ENCODE measurements at places on chromosomes 4 and X.

DNA sequence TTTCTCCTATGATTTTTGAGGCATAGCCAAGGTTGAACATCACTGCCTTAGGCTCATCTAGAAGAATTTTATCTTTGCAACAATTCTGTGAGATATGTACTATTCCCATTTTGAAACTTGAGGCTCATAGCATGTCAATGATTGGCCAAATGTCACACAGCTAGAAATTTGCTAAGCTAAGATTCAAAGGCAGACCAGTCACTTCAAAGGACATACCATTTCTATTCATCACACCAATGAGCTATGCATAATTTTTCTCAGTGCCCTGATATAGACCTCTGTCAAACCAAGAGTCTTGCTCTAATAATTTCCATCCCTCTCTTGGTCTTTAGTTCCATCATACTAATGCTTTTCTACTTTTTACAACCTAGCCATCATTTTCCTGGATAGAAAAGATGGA is 27.6 kb upstream of the SERTM2 start:
- DNase-seq: no peak

DNA sequence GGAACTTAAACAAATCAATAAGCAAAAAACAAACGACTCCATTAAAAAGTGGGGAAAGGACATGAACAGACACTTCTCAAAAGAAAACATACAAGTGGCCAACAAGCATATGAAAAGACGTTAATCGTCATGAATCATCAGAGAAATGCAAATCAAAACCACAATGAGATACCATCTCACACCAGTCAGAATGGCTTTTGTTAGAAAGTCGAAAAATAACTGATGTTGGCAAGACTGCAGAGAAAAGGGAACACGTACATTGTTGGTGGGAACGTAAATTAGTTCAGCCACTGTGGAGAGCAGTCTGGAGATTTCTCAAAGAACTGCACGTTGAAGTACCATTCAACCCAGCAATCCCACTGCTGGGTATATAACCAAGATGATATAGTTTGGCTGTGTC is 23.7 kb downstream of the NEUROG2 start:
- DNase-seq: no peak

DNA sequence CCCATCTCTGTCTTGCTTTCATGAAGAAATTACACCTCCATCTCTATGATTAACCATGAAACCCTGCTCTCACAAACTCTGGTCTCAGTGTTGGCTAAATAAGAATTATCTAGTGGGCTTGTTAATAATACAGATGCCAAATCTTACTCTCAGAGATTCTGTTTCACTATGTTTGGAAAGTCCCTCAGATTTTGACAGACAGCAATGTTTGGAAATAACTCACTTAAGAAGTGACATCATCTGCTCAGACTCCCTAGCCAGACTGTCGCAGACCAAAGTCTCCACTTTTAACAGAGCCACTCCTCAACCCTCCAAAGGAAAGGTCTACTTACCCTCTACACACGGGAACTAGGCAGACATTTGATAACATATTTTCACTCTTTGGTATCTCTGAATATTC is 328.5 kb upstream of the FGF16 start:
- no peak for DNase-seq

DNA sequence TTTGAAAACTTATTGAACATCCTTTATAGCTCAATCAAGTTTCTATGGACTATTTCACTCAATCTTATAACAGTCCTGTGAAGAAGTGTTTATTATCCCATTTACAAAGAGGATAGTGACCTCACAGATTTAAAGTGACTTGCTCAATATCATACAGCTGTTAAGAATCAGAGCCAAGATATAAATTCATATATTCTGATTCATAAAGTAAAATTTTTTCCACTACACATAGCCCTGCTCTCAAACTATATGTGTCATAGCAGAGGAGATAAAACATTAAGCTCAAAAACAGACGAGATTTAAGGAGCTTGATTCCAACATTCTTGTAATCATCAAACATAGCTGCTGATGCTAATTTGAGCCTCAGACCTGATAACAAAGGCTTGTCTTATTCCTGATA is 226.8 kb downstream of the CAMK2D start:
- no peak for DNase-seq

- DNase-seq: no peak
These were observed 20.3 kb upstream of the VEGFD start for GRCh38 chrX:15404401-15405096.

DNA sequence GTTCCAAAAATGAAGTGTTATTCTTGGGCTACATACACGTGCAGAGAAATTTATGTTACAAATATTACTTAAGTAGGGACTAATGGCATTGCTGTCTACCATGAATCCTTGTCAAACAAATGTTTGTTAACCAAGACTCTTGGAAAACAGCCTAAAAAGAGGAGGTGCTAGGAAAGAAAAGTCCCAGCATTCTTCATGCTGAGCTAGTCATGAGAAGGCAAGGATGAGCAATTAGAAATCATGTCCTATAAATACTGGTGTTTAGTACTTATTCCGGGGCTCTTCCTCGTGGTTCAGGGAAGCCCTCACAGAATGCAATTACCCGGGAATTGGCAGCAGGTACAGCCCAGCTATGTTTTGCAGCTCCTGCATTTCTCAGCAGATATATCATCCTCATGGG is 378.1 kb upstream of the FTHL17 start:
- DNase-seq: no peak

DNA sequence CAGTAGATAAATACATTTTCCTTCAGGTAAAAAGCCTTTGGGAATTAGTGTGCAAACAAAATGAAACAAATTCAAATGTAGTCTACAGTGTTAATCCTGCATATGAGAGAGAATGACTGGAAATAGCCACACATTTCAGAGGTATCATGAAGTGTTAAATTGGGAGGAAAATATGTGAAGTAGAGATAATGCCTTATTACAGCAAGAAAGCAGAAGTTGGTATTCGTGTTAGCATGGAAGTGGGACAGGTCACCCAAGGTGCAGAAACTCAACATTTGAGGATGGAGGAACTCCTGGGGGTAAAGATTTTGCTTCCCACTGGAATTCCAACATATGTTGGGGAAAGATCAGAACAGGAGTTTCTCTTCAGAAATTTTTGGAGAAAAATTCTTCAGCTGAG is 51.3 kb downstream of the EMCN start:
- no peak for DNase-seq

GRCh38 chr4:45778514-45778913 is 345.3 kb downstream of the GABRG1 start:
- DNase-seq: no peak

GRCh38 chrX:9189286-9189685 is 155.4 kb upstream of the FAM9B start:
- no peak for DNase-seq

DNA sequence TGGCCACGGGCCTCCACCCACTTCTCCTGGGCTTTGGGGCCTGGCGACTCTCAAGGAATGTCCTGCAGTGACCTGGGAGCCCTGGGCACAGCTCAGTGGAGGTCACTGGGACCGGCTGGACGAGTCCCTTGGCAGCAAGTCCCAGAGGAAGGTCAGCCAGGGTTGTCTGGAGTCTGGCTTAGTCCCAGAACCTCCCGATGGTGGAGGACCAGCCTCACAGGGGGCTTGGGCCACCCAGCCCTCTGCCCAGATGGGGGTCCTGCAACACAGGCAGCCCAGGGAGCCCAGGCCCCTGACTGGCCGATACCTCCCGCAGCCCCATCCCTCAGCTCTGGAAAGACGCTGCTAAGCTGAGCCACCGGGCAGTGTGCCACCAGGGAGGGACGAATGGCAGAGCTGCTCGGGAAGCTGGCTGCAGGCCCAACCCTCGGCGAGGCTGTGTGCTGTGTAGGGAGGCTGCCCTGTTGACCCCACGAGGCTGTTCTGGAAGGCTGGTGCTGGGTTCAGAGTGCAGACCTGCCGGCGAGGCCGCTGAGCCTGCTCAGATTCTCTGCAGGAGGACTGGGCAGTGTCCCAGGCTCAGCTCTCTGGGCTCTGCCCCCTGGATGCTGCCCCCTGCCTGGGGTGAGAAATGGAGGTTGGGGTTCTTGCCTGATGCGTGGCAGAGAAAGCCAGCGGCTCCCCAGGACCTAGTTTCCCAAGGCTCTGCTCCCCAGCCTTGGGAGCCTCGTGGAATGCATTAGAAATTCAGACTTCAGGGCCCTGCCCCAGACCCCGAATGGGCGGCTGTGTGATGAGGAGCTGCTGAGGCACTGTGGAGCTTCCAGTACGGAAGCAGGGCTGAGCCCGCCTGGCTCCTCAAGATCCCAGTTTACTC is 61.7 kb downstream of the ADRA2C start:
- no peak for DNase-seq

GRCh38 chr4:189974056-189974455 is 33.4 kb downstream of the FRG1 start:
- DNase-seq: no peak

DNA sequence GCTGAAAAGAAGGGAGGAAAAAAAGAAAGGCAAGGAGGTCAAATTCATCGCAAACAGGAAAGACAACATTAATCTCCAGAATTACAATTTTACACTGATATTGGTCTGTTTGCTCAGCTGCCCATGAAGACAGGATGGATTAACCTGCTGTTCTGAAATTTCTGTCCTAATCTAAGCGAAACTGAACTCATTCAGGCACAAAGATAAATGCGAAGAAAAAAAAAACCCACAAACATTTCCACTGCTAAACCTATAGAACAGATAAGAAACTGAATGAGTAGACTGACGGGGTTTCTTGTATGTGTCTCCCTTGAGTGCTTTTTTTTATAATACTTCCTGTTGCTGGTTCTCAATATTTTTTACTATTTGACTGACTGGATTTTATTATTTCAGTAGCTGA is 251.8 kb upstream of the FTHL17 start:
- DNase-seq: no peak

DNA sequence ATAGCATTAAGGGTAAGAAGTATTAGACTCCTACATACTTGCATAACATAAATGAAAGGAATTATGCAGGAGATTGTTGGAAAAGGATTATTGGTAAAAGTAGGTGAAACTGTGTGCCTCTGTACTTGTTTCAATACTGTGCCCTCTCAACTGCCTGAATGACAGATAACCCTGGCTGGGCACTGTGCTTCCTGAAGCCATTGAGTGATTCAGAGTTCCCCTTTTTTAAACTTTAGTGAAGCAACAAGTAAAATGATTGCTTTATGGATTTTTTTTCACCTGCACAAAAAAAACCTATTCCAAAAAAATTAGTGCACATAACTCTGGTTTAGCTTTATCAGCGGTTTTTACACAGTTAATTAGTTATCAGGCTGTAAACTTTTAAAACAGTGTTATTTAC is 204.8 kb downstream of the TRAM1L1 start:
- DNase-seq: no peak

GRCh38 chr4:167177925-167178324 is 56.4 kb downstream of the SPOCK3 start:
- no peak for DNase-seq

DNA sequence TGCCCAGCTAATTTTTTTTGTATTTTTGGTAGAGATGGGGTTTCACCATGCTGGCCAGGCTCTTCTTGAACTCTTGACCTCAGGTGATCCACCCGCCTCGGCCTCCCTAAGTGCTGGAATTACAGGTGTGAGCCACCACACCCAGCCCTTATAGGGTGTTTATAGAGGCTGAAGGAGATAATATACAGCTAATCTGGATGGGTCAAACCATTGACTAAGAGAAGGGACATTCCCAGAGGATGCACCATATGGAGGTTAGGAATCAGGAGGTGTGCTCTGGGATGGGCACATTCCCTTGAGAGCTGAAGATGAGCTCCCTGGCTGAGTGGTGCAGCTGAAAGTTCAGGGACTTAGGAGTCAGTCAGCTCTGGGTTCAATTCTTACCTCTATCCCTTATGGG is 68.3 kb upstream of the SHISA3 start:
- no peak for DNase-seq

- no peak for DNase-seq
These were observed 22.4 kb downstream of the GK2 start for GRCh38 chr4:79385641-79386040.

DNA sequence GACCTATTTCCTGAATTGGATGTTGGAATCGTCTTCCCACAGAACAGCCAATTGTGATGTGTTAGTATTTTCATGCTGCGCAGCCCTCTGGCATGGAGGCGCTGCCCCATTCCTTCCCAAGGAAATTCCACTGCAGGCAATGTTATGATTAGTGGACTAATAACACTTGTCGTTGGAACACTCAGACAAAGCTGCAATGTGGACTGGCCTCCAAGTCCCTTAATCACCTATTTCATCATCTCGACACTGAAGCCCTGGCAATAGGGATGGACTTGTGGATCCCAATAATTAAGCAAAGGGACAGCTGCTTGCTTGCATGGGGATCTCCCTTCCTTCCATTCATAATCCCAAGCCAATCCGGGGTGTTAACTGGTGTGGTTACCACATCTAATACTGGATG is 78.8 kb upstream of the PLAC1 start:
- DNase-seq: no peak

- DNase-seq: no peak
These were observed 13.4 kb upstream of the IBSP start for GRCh38 chr4:87785731-87786509.

GRCh38 chr4:89316211-89316610 is 8.6 kb upstream of the GPRIN3 start:
- DNase-seq: no peak

DNA sequence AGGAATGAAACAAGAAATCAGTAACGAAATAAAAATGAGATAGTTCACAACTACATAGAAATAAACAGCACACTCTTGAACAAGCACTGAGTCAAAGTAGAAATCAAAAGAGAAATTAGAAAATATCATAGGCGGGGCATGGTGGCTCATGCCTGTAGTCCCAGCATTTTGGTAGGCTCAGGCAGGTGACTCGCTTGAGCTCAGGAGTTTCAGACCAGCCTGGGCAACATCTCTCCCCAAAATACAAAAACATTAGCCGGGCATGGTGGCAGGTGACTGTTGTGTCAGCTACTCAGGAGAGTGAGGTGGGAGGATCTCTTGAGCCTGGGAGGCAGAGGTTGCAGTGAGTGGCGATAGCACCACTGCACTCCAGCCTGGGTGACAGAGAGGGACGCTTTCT is 714.4 kb downstream of the GLUD2 start:
- no peak for DNase-seq

DNA sequence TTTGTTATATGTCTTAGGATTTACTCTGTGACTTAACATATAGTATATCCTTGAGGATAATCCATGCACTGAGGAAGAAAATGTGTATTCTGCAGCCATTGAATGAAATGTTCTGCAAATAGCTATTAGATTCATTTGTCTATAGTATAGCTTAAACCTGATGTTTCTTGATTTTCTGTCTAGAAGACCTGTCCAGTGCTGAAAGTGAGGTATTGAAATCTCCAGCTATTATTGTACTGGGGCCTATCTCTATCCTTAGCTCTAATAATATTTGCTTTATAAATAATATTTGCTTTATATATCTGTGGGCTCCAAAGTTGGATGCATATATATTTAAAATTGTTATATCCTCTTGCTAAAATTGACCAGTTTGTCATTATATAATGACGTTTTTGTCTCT is 26.7 kb upstream of the MAGEC3 start:
- DNase-seq: no peak

Measured in stimulated activated CD4-positive, alpha-beta T cell treated with anti-CD3 and anti-CD28 coated beads, Interleukin-12 subunit alpha, Interleukin-12 subunit beta, amount 100 ng/mL, for 24 hours (primary cell).